ENCODE measurements at places on chromosomes 6 and 20.

GRCh38 chr20:8547035-8547650 is 415.1 kb downstream of the PLCB1 start:
- no peak for DNase-seq

DNA sequence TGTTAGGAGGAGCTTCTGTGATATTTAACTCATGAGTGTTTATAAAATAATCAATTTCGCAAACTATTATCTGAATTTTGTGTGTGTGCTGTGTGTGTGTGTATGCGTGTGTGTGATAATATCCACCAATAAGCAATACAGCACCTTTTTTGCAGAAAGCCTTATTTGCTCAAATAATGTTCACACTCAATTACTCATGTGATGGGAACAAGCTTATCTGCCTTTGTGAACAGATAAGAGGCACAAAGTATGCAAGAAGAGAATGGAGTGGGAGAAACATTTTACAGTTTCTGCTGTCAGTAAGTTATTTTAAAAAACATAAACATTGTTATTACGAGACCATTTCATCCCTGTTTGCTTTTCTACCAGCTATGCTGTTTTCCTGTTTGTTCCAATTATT is 36.7 kb upstream of the PTPRK start:
- no peak for DNase-seq

- DNase-seq = no peak
Measured at GRCh38 chr6:563863-564262, 93.0 kb downstream of the HUS1B start.

DNA sequence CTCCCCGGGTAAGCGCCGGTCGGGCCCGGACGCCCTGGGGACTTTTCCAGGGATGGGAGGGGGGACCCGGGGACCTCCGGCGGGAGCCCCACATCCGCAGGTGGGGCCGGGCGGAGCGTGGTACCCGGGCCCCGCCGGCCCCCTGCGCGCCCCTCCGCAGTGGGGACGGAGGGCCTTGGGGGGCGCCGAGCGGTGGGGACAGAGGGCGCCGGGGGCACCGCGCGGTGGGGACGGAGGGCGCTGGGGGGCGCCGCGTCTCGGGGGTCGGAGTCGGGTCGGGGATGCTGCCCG is 270 bp downstream of the PLEKHG1 start:
- no peak for DNase-seq

- peak; percentile 21 for DNase-seq
Measured at GRCh38 chr20:43681468-43681942, 14.6 kb downstream of the MYBL2 start.

DNA sequence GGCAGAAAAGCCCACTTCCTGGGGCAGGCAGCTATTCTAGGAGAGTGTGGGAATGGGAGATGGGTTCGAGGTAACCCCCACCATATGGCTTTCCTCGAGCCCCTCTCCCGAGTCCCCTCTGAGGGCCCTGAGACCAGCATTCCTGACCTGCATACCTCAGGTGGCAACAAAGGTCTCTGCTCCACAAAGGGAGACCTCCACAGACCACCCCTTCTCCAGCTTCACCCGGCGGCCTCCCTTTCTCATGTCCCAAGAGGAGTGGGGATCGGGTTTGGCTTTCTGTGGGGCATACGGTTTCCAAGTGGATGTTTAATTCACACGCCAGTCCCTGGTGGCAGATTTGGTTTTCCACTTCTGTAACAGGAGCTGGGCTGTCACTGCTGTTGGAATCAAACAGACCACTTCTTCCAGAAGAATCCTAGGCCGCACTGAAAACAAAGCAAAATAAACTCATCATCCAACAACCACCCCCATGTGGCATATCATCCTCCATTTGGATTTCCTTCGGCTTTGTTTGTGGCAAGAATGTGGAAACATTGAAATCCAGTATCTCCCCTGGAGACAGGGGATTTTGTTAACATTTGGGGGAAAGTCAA is 83.2 kb downstream of the DLL1 start:
- DNase-seq = no peak

DNA sequence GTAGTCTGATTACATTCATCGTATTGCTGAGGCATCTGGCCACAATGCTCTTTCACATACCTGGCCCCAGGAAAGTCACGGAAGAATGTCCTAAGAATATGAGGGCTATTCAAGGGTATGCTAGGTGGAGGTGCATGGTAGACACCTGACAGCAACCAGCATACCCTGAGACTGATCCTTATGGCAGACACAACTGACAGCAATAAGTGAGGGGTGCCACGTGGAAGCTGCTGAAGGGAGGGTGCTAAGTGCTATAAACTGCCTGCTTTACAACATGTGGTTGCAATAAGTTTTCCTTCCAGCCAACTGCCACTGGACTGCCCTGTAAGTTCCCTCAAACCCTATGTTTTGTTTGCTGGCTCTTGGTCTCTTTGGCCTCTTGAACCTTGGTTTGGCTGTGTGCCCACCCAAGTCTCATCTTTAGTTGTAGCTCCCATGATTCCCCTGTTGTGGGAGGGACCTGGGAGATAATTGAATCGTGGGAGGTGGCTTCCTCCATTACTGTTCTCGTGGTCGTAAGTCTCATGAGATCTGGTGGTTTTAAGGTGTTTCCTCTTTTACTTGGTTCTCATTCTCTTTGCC is 201.3 kb upstream of the MOCS1 start:
- no peak for DNase-seq

DNA sequence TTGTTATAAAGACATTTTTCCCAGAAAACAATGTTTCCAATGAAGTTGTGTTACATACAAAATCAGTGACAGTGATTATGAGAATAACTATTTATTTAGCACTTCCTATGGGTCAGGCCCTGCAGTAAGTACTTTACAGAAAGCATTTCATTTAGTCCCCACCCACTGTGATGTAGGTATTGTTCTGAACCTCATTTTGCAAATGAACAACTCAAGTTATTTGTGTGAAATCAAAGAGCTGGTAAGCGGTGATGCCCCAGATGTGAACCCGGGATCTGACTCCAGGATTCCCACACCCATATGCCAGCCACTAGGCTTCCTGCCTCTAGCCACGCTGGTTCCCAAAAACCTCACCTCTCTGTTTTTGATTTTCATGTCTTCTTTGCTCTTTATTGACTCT is 30.9 kb downstream of the FAXC start:
- no peak for DNase-seq

GRCh38 chr6:7617801-7618764 is 28.1 kb downstream of the SNRNP48 start:
- DNase-seq = peak; percentile 70

GRCh38 chr6:158634695-158635426 is 9.7 kb downstream of the DYNLT1 start:
- DNase-seq = no peak

DNA sequence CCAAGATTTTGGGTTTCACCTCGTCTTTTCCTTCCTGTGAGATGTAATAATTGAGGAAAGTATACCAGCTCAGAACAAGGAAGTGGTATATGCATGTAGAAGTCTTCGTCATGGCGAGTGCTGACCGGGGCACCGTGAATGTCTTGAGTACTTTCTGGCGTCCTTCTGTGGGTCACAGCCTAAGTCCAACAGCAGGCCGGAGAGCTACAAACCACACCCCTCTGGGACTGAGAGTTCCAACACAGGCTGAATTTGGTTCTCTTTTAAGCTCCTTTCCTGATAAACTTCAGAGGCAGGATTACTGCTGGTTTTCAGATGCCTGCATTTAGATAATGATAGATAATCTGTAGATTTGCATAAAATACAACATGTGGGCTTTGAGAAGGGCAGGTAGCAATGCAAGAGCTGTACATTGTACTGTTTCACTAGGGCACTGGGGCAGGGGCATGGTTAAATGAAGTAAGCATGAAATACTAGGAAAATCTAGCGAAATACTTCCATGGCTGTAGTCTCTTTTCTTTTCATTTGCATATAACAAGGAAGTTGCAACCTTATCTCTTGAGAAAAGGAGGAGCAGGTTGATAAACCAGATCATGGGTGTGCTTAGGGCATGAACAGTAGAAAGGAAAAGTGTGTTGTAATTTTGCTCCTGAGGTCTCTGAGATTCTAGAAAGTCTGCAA is at the start of gene ADTRP:
ADTRP (minus strand) TSS at position 156 of the 681 bp plus-strand sequence; CDS start at position 112, 44 bp downstream.
- no peak for DNase-seq

GRCh38 chr6:4128072-4128471 is 7.3 kb downstream of the ECI2 start:
- DNase-seq = no peak

DNA sequence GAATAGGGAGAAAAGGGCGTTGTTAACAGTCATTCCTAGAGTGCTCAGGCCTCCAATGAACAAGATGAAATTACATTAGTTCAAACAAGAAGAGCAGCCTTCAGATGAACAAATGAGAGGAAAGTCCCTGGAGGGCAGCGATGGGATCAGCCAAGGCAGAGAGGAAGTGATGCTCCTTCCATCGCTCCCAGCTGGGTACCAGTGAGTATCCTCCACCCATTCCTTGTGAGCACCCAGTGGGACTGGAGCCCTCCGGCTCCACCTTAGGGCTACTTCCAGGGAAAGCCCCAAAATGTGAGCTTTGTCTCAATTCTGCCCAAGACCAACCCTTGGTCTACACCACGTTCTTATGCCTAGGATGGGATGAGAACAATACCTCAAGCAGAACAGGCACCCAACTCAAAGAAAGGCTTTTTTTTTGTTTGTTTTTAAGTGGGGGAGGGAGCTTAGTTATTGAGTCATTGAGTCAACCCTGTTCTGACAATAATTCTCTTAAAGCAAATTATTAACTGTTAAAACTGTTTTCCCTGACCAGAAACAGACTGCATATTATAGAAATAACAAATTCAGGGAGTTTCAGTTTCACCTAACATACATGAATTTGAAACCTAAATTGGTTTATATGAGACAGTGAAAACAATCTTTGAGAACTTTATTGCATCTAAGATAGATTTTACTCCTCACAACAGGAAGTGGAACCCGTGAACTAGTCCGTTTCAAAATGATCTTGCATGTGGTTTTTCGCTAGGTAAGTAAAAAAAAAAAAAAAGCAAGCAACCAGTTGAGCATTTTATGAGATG is 106.9 kb downstream of the IPCEF1 start:
- DNase-seq = peak; percentile 69

DNA sequence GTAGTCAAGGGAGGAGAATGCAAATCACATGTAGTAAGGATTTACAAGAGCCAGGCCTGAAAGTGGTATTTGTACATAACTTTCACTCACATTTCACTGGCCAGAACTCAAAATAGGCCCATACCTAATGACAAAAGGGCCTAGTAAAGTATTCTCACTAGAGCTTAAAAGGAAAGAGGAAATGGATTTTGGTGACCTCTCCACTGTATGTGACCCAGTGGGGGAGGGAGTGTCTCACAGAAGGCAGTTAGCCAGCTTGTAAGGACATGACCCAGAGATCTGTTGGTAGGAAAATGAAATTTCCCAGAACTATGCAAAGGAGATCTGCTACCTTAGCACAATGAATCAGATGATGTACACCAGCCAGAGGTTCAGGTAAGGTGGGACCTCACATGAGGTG is 124.4 kb downstream of the PTPRT start:
- DNase-seq = no peak

DNA sequence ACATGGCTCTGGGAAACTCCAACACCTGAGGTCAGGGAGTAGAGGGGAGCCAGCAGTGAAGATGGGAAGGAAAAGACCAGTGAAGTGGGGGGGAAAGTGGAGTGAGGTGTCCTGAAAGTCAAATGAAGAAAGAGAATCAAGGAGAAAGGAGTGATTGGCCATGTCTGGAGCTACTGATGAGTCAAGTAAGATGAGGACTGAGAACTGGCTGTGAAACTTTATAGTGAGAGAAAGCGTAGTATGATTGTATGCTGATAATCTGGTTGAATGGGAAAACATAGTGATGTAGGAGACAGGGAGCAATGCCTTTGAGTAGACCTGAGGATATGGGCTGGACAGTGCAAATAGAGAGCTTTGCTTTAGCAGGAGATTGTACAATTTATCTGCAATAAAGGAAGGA is 183.6 kb upstream of the GMDS start:
- DNase-seq = no peak

DNA sequence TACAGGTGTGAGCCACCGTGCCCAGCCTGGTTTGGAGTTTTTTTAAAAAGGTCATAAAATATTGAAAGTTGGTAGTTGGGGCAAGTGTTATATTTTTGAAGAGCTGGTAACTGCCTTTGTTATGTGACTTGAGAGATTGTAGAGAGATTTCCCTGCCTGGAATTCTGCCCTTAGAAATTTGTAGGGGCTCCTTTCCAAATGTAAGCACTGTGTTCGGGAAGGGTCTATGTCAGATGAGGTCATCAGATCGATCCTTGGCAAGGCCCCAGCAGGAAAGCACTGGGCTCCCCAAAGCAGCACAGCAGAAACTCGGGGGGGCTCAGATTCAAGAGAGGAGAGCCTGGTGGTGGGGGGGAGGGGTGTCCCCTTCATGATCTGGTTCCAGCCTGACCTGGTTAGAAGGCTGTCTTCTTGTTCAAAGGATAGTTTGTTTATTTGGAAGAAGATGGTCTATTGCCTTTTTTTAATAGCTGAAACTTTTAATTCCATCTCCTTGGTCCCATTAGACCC is 220.2 kb downstream of the UST start:
- no peak for DNase-seq
